ENCODE measurements at places on chromosomes 12 and 14.

GRCh38 chr12:66119870-66120241, 10.7 kb downstream of the LLPH start:
- no peak overlapping the region for H3K27ac ChIP-seq
- DNase-seq = no peak
- peaks cover 19% of the 10 kb centered on the region for H3K4me1 ChIP-seq

DNA sequence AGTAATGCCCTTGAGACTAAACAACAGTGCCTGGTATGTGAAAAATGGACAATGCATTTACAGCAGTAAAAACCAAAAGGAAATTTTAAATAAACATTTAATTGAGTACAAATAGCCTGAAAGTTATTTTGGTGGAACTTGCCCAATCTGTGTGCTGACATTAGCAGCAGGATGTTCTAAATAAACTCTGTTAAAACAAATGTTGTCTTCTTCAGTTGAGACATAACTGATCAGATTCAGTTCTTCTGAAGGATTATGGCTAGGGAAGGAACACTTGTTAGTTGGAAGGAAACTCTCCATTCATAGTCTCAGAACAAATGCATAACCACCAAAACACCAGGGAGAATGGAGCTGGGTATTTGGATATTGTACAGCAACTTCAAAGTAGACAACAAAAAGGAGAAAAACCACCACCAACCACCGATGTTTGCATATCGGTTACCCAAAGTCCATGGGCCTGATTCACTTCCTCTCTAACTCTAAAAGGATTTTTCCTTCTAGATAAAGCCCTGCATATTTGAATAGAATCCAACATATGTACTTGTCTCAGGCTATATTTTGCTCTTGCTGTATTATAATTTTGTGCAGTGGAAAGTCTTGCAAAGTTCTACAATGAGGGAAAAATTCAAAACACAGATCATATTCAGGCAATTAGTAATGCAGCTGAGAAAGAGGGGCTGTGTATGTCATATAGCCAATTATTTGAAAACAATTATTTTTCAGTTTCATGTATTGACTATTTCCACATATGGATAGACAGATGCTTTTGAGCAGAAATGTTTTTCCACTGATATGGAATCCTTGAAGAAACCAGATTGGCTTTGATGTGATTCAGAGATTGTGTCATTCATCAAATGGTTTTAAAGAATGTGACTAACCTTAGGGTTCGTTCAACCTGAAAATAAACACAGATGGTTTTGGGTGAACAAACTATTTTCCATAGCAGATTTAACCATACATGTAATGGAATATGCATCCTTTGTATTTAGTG, 152.2 kb upstream of the BMP4 start:
- no peak overlapping the region for H3K4me3 ChIP-seq
- no peak for DNase-seq
- no peaks in the 10 kb centered on the region for H3K4me1 ChIP-seq
- no peak overlapping the region for H3K27ac ChIP-seq

DNA sequence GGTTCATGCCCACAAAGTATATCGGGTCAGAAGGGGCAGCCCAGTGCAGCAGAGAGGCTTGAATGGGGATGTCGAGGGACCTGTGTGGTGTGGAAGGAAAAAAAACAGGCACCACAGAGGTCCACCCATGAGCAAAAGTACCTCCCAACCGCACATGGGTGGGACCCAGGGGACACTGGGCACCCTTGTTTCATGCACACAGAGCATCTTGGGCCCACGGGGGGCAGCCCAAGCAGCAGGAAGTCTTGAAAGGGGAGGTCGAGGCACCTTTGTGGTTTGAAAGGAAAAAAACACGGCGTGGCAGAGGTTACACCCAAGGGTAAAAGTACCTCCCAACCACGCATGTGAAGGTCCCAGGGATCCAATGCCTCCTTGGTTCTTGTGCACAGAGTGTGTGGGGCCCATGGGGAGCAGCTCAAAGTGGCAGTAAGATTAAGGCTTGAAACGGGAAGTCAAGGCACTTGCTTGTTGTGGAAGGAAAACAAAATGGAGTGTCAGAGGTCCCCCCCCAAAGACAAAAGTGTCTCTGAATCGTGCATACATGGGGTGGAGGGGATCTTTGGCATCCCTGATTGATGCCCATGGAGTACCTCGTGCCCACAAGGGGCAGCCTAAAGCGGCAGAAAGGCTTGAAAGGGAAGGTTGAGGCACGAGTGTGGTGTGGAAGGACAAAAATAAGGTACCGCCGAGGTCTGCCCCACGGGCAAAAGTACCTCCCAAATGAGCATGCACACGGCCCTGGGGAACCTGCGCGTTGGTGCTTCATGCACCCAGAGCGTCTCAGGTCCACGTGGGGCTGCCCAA, 575.5 kb downstream of the ALG10 start:
- H3K4me3 ChIP-seq = no peak overlapping the region
- no peaks in the 10 kb centered on the region for H3K4me1 ChIP-seq
- H3K27me3 ChIP-seq = no peaks in the 10 kb centered on the region
- H3K36me3 ChIP-seq = no peaks in the 10 kb centered on the region
- no peak overlapping the region for H3K27ac ChIP-seq

DNA sequence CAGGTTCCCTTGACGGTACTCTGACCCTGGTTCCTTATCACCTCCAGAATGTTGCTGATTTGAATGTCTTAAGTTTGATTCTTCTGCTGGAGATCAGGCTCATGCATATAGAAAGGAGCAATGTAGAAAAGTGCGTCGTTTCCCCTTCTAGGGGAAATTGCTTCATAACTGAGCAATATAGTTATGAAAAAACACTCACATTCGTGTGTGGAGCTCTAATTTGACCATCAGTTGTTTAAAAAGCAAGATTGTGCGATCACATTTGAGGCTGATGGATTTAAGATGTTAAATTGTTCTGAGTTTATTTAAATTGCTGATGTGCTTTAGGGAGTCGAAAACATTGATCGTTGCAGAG, 19.2 kb downstream of the PELI2 start:
- peaks cover 7% of the 10 kb centered on the region for H3K27me3 ChIP-seq
- H3K27ac ChIP-seq = no peak overlapping the region
- H3K36me3 ChIP-seq = peaks cover 2% of the 10 kb centered on the region
- H3K4me1 ChIP-seq = peaks cover 17% of the 10 kb centered on the region
- DNase-seq = no peak

DNA sequence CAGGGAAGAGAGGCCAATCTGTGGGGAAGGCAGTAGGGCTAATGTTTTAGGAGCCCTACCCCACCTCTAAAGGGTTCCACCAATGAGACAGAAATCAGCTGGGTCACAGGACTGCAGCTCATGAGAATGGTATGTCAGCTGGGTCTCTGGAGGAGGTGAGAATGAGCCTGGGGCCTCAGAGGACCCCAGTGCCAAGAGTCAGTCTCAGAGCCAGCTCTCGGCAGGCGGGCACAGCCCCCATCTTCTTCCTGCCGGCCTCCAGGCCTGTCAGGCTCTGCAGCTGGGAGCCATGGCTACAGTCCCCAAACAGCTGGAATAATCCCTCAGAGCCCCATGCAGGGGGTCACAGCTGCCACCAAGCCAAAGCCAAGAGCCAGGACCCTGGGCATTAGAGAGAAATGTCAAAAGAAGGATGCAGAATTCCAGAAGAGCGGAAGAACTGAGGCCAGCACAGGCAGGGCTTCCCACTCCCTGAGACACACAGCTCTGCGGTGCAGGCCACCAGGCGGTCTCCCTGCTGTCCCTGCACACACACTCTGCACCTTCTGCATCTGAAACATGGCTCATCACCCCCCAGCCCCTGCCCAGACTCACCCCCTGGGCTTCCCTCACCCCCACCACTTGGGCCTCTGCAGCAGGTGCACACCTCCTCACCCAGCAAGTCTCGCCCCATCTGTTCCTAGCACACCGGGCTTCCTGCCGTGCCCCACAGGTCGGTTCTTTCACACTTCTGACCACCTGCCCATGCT, 26.0 kb downstream of the ITPK1 start:
- no peak for DNase-seq
- H3K27me3 ChIP-seq = no peaks in the 10 kb centered on the region
- H3K4me1 ChIP-seq = peaks cover 13% of the 10 kb centered on the region
- no peak overlapping the region for H3K27ac ChIP-seq
- H3K4me3 ChIP-seq = no peak overlapping the region
- H3K36me3 ChIP-seq = no peaks in the 10 kb centered on the region

DNA sequence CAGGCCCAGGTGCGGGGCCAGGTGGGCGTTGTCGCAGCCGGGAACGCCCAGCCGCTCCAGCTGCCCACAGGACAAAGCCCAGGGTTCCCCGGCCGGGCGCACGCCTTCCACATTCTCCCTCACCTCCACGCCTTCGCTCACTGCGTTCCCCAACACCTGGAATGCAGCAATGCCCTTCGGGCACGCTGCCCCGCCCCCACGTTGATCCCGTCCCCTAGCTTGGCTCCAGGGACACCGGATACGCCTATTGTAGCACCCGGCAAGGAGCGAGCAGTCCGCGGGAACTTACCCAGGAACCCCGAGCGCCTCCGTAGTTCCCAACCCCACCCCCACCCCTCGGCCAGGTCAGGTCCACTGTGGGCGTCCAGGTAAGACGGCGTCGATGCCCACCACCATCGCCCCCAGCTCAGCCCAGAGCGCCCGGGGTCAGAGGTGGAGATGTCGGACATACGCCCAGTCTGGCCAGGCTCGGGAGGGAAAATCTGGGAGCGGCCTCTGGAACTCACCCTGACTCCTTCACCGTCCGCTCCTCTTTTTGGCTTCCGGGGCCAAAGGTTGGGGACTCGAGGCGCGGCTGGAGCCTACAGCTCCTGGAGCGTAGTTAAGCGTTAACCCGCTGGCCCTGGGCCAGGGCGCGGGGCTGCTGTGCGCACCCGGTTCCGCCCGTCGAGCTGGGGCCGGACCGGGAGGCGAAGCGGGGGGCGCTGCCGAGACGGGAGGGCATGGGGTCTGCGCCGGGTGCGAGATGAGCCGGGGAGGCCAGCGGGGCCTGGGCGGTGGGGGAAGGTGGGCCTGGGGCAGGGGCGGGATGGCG, 594 bp upstream of the CEP170B start:
- H3K36me3 ChIP-seq = no peaks in the 10 kb centered on the region
- peak overlapping the region; percentile 56 for H3K4me3 ChIP-seq
- H3K27me3 ChIP-seq = peaks cover 12% of the 10 kb centered on the region
- H3K4me1 ChIP-seq = peaks cover 7% of the 10 kb centered on the region

GRCh38 chr14:44339862-44340261, 167.2 kb downstream of the FSCB start:
- no peaks in the 10 kb centered on the region for H3K4me1 ChIP-seq
- no peak overlapping the region for H3K4me3 ChIP-seq
- no peak for DNase-seq
- H3K36me3 ChIP-seq = no peaks in the 10 kb centered on the region
- H3K27me3 ChIP-seq = no peaks in the 10 kb centered on the region
- H3K27ac ChIP-seq = no peak overlapping the region

DNA sequence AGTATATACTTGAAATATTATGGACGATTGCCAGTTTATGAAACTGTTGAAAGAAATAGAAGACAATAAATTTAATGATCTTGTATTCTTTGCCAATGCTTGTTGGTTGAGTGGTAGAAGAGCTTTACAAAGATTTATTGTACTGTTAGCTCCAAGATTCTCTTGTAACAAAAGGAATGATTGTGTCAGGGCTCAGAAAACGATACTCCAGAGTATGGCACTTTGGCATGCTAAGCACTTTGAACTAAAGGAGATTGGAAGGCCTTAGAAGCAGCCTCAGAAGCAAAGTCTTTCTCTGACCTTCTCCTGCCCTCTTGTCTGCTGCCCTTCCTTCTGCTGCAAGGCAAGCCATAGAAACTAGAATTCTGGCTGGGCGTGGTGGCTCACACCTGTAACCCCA, 4.2 kb upstream of the NGDN start:
- peaks cover under 1% of the 10 kb centered on the region for H3K4me1 ChIP-seq
- H3K27ac ChIP-seq = no peak overlapping the region

DNA sequence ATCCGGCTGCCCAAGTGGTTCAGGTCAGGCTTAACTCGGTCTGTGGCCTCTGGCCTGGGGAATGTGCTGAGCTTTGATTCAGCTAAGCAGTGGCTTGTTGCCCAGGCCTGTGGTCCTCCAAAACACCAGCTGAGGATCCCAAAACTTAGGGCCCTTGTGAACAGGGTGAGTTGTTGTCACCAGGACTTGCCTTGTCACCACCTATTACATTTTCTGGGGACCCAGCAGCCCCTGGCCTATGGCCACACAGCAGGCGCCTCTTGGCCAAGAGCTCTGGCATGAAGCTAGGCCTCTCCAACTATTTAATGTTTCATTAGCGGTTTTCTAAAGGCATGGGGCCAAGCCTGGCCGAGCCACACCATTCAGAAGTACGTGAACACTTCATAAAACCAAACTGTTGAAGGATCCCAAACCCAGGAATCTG, 343.7 kb downstream of the CACNA1C start:
- H3K4me3 ChIP-seq = no peak overlapping the region
- H3K27me3 ChIP-seq = peaks cover 18% of the 10 kb centered on the region
- no peaks in the 10 kb centered on the region for H3K4me1 ChIP-seq
- no peak for DNase-seq

DNA sequence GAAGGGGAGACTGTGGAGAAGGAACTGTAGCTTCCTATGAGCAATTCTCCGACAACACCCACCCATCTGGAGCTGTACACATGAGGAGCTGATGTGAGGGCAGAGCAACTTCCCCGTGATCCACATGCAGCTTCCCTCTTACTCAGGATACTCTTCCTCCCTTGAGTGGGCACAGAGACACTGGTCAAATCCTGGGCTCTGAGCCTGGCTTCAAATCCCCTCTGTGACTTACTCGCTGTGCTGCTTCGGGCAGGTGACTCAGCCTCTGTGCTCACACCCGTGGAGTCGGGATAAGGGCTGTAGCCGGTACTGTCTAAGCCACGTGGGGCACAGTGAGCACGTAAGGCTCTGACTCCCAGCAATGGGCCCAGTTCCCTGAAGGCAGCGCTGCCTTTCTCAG, 31.1 kb downstream of the ZFYVE21 start:
- no peak for DNase-seq
- no peak overlapping the region for H3K4me3 ChIP-seq
- no peak overlapping the region for H3K27ac ChIP-seq
- H3K27me3 ChIP-seq = peaks cover 2% of the 10 kb centered on the region
- peaks cover 3% of the 10 kb centered on the region for H3K36me3 ChIP-seq

DNA sequence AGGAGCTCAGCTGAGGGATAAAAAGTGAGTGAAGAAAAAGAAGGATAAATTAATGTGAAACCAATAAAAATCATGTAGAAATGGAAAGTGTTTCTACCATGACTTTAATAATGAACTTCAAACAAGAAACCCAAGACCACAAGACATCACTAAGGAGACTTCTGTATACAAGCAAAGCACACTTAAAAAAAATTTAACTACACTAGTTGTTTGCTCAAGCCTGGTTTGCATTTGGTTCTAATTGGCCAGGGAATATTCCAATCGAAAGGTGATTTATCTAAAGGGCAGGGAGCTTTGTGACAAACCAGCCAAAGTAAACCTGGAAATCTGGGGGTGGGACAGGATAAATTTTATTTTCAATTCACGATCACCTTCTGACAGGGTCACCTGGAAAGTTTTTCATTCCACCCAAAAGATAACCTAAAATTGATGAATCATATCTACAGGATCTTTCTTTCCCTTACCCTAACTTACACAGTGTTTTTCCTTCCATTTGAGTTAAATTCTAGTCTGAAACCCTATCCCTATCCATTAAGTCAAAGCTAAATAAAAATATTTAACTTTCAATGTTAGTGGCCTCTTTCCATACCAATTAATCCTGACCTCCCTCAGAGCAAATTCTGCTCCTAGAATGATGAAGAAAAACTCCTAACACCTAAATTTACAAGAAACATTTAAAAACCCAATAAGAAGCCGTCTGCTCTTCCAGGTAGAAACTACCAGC, 2.6 kb downstream of the EGLN3 start:
- H3K36me3 ChIP-seq = peaks cover 26% of the 10 kb centered on the region
- DNase-seq = no peak
- H3K4me3 ChIP-seq = peak overlapping the region; percentile 80
- H3K27ac ChIP-seq = peak overlapping the region; percentile 13
- peaks cover 62% of the 10 kb centered on the region for H3K4me1 ChIP-seq
- peaks cover 29% of the 10 kb centered on the region for H3K27me3 ChIP-seq
